ENCODE measurements at places on chromosomes 3 and 15. TPM values are rescaled to one million over a fixed set of nuclear protein-coding genes. Genes with fewer than 3 reads are reported as not detected.

The SLC22A13 gene
- 0.47 TPM for total RNA-seq

The BHLHE40 gene
- 491 TPM for total RNA-seq

The KLHL40 gene
- total RNA-seq, result not detected

The GRM2 gene
- 0.55 TPM for total RNA-seq

The SELENOK gene
- 56.5 TPM for total RNA-seq

The CADM2 gene
- 0.58 TPM for total RNA-seq

The SEMA5B gene
- not detected for total RNA-seq

The ASB14 gene
- not detected for total RNA-seq

The GOLGA8S gene
- 0.73 TPM for total RNA-seq

The CHRNA5 gene
- total RNA-seq, result 2.3 TPM

The PP2D1 gene
- not detected for total RNA-seq

The DNAH12 gene
- total RNA-seq, result not detected

The HTR3C gene
- not detected for total RNA-seq

The C3orf22 gene
- not detected for total RNA-seq

The ITIH3 gene
- not detected for total RNA-seq

The HYAL1 gene
- total RNA-seq, result 0.15 TPM

The TMEM108 gene
- not detected for total RNA-seq

The CMTM8 gene
- 4.0 TPM for total RNA-seq

The LMAN1L gene
- not detected for total RNA-seq

The CRABP1 gene
- total RNA-seq, result not detected

The ROBO2 gene
- not detected for total RNA-seq

The THPO gene
- not detected for total RNA-seq

The SLC28A2 gene
- total RNA-seq, result not detected

The IQCF5 gene
- total RNA-seq, result not detected

The CADPS gene
- not detected for total RNA-seq

The HHLA2 gene
- total RNA-seq, result 9.4 TPM

The DLL4 gene
- total RNA-seq, result 0.12 TPM

The TERC gene
- 17.4 TPM for total RNA-seq

The KBTBD13 gene
- not detected for total RNA-seq

The CCNDBP1 gene
- 60.5 TPM for total RNA-seq

The COL6A5 gene
- not detected for total RNA-seq

Data from activated CD8-positive, alpha-beta memory T cell treated with anti-CD3 and anti-CD28 coated beads, Interleukin-2, amount 10 ng/mL, durations not matched to agents 7 days and 5 days (primary cell).